ENCODE measurements at places on chromosomes 2 and 18.

DNA sequence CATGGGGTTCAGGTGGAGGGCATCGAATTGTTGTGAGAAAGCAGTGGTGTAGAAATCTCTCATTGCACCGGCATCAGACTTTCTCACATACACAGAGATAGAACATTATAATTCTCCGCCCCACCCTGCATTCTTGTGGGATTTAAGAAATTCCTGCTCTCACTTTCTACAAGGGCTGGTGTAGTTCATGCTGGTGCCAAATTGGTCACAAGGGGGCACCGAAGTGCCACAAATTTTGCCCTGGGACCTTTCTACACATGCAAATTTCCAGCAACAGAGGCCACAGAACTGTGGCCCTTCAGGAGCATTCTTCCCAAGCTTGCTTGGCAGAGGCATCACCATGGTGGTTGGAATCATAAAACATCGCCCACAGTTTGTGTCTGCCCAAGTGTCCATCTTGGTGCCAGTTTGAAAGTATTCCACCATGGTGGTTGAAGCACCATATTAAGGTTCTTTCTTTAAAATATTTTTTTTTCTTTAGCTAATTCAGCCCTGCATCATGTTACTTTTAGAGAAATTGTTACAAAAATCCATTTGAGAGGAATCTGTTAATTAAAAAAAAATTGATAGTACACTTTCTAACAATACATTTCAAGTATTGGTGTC lies 521.2 kb upstream of the FANCL start:
- peak; percentile 69 for DNase-seq

DNA sequence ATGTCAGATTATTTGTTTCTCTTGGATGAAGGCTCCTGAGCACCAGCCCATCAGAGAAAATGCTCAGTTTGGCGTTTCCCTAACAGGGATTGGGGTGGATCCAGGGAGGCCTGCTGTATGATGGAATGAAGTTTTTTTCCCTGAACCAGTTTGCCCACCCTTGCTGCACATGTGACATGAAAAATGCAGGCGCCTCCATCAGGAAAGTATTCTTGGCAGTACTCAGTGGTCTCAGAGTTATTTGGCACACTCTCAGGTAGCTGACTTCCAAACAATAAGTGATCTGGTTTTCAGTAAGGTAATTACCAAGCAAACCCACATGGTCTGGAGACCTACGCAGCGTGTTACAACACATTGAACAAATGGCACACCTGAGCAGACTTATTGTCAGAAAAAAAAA lies 254.9 kb downstream of the PAX3 start:
- DNase-seq = no peak

DNA sequence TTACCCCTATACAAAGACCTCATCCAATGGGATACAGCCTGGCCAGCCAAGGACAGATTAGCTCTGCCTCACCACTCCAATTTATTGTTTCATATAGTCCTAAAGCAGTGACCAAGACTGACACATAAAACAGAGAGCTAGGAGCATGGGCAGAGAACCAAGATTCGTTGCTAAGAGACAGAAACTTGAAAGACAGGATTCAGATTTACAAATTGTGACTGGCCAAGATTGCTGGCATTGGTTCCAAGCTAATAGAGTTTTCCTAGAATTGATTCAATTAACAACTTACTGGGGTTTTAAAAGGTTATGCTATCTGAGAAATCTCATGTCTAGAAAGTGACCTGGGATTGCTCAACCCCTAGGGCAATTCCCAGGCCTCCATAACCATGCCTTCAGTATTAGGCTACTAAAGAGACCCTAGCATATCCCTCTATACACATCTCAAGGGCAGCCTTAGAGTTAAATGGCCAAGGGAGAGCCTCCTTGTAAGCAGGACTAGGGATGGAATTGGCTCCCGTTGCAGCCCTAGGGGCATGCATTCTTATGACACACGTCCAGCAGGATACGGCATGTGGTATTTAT lies 75.6 kb downstream of the ICOS start:
- DNase-seq = no peak

DNA sequence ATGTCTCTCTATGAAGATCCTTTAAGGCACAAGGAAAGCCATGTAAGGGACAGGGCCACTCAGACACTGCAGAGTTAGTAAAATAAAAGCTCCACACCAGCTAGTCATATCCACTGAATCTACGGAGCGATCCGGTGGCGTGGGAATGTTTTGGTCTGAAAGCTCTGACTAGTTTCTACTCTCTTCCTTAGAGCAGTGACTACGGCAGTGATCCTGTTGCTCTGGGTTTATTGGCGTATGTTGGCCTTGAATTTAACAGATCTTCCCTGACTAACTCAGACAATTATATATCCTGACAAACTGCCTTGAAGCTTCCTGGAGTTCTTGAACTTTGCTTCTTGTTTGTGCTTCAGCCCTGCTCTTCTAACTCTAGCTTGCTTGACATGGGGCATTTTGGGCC lies 115.3 kb upstream of the FZD5 start:
- DNase-seq = no peak

GRCh38 chr18:28176698-28176947 lies 307 bp downstream of the CDH2 start:
- DNase-seq = peak; percentile 8

- no peak for DNase-seq
Measured at GRCh38 chr2:61900281-61900680, 5.2 kb upstream of the COMMD1 start.

DNA sequence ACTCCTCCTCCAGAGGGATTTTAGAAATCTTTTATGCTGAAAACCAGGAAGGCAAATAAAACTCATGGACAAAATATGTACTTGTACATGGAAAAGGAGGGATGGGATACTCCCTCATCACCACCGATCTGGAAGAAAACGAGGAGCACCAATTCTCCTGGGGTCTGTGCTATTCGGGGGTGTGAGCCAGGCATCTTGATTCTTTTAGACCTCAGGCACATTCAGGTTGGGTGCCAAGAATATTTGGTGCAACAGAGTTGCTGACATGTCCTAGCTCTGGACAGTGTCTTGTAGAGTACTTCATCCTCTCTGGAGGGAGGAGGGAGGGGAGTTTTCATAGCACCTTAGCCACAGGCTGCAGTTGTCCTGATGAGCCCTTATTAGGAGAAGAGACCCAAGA lies 163.0 kb downstream of the PRKCE start:
- no peak for DNase-seq

- no peak for DNase-seq
Measured at GRCh38 chr2:119739580-119740255, 20.0 kb upstream of the PTPN4 start.

- DNase-seq = no peak
Measured at GRCh38 chr2:74383254-74383653, 3.1 kb upstream of the DCTN1 start.

DNA sequence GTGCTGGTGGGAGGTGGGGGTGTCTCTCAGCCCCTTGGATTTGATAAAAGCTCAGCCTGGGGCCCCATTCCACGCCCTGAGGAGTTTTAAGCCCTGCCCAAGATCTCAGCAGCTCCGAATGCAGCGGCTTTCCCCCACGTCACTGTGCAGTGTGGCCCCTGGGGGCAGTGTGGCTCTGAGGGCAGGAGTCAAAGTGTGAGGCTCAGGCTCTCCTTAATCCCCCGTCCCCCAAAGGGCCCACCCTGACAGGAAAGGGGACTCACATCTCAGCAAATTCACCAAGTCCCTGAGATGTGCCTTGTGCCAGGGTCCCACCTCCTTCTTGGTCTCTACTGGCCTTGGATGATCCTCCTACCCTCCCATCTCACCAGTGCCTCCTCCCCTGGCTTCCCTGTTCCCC lies 25.2 kb downstream of the NPPC start:
- no peak for DNase-seq

- DNase-seq = no peak
Measured at GRCh38 chr18:3914833-3915610, 465.1 kb downstream of the TGIF1 start.

DNA sequence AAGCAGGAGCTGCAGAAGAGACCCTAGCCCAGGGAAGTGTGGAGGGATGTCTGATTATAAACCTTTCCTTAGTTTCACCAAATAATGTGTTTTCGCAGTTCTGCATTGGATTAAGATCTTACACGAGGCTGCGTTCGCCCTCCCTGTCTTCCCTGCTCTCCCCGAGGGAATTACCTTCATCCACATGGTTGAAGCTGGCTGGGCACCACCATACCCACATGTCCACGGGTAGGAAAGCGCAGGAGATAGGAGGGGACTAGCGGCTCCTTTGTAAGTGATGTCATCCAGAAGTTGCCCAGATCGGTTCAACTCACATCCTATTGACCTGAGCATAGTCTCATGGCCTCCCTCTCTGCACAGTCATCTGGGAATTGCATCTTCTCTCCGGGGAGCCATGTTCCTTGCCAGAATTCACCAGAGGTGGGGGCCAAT lies 1.1 kb downstream of the TTL start:
- peak; percentile 81 for DNase-seq

DNA sequence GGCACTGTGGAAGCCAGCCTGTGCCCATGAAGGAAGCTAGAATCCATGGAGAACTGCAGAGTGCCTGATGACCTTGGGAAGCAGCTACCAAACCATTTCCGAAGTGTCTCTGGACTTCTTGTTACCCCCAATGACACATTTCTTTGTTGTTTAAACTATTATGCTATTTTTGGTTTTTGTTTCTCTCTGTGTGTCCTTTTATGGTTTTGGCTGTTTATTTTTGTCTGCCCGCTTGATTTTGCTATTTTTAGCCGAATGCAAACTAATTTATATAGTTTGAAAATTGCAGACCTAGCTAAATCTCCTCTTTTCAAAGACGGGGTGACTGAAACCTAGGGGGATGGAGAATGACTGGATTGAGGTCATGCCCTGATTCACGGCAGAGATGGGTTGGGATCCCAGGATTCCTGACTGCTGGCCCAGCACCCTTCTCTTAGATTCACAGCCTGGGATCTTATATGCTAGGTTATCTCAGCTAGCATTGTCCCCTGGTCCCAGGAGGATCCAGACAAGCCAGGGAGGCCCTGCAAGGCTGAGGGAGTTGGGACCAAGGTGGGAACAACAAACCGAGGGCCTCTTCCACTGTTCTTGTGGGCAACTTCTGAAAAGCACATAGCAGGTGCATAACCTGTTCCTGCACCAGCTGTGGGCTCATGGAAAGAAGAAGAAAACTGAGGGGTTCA lies 116.3 kb upstream of the HAAO start:
- DNase-seq = no peak

All from ACHN (cell line).